Midbrain (tissue), 1 donor: ENCODE measurements at places on chromosomes 11 and 22.

- DNase-seq: no peak
Observed at GRCh38 chr11:116862185-116862584, 24.8 kb upstream of the APOA1 start.

- DNase-seq: no peak
Observed at GRCh38 chr11:75815345-75816168, 547 bp downstream of the UVRAG start.

DNA sequence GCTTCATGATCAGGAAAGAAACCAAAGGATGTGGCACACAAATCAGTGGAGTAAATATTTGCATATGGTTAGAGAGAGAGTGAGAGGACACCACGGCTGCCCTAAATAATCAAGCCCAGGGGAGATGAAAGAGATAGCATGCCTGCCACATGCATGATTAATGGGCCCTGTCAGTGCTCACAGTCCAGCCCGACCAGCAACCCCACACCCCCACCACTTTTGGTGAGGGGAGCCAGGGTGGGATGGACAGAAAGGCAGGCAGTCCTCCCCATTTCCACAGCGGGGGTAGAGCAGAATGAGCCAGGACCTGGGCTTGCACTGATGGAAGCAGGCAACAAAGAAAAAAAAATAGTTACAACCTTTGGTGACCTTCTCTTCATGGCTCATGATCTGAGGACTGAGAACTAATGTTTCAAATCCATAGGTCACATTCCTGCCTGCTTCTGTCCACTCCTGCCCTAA is 545.0 kb downstream of the ETS1 start:
- DNase-seq: no peak

- DNase-seq: no peak
Observed at GRCh38 chr22:19619144-19620009, 94.9 kb upstream of the SEPTIN5 start.

DNA sequence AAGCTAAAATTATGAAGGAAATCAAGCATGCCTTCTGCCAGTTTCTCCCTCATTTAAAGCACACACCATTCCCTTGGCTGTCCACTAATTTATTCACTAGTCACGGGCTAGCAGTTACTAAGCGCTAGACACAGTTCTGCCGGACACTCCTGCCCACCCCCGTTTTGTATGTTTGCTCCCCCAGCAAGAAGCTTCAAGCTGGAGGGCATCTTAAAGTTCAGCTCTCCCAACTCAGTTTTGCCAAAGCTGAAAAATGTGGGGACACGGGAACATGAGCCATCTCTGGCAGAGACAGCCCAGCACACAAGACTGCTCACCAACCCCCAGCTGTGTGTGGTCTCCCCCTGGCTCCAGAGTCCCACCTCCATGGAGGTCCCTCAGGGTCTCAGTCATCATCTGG is 263.6 kb downstream of the BRD1 start:
- DNase-seq: no peak

DNA sequence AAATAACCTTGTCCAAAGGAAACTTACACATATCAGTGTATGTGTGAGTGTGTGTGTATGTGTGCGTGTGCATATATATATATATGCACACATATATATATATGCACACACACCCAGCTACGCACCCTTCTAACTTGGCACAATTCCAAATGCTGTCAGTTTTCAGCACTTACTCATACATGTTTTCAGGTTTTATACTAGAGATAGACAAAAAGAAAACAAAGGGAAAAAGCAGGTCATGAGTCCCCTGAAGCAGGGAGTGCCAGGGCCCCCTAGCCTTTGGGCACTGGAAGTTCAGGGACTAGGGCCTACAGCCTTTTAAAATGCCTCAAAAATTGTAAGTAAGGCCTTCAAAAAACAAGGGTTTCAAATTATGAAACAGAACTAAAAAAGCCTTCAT is 265.4 kb downstream of the CADM1 start:
- no peak for DNase-seq

DNA sequence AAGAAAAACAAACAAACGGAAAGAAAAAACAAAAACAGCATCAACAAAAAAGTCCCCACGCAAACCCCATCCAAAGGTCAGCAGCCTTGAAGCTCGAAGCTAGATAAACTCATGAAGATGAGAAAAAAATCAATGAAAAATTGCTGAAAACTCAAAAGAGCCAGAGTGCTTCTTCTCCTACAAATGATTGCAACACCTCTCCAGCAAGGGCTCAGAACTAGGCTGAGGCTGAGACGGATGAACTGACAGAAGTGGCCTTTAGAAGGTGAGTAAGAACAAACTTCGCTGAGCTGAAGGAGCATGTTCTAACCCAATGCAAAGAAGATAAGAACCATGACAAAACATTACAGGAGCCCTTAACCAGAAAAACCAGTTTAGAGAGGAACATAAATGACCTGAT is 18.4 kb upstream of the FTH1 start:
- DNase-seq: no peak

DNA sequence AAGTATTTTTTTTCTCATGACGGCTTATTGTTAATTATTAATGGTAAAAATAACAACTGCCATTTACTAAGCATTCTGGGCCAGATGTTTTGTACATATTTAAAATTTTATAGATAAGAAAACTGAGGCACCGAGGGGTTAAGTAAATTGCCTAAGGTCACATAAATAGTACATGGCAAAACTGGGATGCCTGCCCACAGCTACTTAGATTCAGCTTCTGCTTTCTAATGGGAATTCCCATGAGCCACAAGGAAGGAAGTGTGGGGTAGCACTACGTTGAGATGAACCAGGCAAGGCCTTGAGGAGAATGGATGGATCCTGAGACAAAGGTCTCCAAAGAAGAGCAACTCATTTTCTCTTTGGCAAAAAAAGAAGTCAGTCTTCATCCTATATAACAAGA is 11.9 kb upstream of the PHF21A start:
- DNase-seq: no peak

DNA sequence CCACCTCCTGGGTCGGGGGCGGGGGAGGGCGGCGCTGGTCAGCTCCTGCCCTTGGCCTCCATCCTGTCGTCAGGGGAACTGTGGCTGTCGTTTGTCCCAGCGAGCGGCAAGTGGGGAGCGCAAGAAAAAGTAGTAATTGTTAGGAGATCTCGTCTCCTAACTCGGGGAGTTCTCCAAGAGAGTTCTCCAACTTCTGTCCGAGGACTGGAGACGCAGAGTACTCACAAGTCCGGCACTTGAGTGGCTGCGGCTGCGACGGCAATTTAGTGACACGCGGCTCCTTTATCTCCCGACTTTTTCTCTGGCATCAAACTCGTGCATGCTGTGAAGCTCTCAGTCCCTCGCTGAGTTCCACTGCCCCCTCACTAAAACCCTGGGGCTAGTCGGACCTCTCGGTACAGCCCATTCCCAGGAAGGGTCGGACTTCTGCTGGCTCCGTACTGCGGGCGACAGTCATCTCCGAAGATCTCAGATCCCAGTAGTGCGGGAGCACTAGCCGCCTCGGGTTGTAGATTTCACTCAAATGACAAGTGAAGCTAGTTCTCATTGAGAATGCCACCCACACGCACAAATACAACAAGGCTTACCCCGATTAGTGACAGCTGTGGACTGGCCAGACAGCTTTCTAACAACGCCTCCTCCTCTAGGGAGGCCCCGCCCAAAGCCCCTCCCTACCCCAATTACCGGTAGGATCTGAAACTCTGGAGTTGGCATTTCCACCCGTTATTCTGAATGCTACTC is at the start of gene PGR:
Gene PGR (minus strand): TSS at position 611 of the 741 bp plus-strand sequence. CDS start 743 bp downstream, outside the sequence.
- DNase-seq: no peak

- DNase-seq: no peak
Observed at GRCh38 chr22:27748751-27749191, 52.8 kb downstream of the MN1 start.

DNA sequence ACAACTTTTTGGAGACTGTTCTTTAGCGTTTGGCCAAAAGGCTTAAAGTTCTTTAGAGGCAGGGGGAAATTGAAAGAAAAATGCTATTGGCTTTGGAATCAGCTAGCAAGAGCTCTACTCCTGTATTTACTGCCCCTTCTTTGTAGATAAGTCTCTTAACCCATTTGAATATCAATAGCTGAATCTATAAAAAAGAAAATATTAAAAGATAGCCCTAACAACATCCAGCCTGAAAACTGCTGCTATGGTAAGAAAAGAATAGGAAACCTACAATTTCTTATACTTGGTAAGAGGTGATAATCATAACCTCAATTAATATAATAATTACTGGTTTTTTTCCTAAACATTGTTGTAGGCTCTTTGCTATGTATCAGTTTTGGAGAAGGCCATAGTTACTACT is at the start of gene OR5B12:
Gene OR5B12 (minus strand): TSS at position 101 of the 400 bp plus-strand sequence. CDS start 2,085 bp downstream, outside the sequence.
- DNase-seq: no peak

GRCh38 chr22:25235547-25236290 is 16.3 kb downstream of the CRYBB2 start:
- peak; percentile 41 for DNase-seq

DNA sequence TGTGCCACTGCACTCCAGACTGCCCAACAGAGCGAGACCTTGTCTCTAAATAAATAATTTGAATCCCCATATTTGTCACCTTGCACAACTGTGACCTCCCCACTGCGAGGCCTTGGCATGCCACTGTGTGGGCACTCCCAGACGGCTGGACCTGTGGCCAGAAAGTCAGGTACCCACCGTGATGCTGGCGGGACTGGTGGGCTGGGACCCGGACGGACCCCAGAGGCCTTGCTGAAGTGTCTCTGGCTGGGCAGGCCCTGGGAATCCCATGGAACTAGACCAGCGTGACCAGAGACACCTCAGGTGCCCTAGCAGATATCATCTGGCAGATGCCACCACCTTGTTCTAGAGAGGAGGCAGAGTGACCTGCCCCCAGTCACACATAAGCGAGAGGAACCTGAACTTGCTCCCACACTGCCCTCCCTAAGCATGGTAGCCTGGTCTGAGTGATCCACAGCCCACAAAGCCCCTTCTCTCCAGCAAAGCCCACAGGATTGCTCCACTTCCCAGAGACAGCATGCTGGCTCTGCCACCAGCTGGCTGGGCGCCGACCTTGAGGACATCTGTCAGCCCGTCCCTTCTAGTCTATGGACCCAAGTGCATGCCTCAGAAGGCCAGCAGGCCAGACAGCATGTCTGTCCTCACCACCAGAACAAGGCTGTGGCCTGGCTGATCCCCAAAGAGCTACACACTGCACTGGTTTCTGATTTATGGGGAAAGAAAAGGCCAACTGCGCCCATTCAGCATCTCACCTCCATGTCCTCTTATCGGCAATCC is 9.5 kb downstream of the MACROD1 start:
- DNase-seq: peak; percentile 41

GRCh38 chr22:21032037-21032867 is at the start of gene SLC7A4:
TSS of gene SLC7A4 (minus strand) at chr22:21032561. CDS start at chr22:21031812, 749 bp downstream.
- DNase-seq: no peak

DNA sequence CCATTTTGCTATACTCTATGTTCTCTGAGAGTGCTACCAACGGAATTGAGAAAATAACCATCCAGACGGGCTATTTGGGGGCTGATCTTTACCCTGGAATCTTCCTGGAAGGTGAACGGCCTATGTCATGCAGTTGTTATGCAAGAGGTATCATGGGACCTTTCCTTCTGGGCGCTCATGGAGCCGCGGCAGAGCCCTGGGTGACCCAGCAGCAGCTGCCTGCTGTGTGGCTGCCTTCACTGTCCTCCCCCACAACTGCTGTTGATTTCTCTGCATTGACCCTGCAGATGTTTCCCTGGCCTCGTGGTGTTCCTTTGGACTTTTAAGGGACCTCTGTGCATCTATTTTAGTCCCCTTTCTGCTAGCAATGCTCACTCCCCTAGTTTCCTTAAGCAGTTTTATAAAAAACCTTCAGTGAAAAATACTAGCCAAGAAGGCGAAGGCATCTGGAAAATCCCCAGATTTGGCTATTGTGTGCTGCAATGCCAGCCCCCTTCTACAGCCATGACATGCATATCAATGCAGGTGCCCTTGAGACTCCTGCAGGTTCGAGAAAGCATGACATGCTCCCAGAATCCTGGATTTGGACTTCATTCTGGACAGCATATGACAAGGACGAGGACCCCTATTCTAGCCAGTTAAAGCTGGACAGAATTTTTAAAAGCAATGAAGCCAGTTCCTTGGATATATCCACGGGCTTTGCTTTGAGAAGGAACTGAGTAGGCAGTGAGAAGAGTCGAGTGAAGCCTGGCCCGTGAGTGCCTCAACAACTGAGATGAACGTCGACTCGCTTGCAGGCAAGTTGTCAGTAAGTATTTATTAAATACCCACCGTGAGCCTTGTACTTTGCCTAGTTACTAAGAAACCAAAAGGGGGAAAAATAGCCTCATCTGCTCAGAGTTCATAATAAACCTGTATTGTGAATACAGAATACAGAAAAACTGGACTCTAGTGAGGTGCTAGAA is at the start of gene SLC25A18:
Gene SLC25A18 (plus strand): TSS at position 593 of the 965 bp plus-strand sequence. CDS start 16,447 bp downstream, outside the sequence.
- DNase-seq: peak; percentile 86

DNA sequence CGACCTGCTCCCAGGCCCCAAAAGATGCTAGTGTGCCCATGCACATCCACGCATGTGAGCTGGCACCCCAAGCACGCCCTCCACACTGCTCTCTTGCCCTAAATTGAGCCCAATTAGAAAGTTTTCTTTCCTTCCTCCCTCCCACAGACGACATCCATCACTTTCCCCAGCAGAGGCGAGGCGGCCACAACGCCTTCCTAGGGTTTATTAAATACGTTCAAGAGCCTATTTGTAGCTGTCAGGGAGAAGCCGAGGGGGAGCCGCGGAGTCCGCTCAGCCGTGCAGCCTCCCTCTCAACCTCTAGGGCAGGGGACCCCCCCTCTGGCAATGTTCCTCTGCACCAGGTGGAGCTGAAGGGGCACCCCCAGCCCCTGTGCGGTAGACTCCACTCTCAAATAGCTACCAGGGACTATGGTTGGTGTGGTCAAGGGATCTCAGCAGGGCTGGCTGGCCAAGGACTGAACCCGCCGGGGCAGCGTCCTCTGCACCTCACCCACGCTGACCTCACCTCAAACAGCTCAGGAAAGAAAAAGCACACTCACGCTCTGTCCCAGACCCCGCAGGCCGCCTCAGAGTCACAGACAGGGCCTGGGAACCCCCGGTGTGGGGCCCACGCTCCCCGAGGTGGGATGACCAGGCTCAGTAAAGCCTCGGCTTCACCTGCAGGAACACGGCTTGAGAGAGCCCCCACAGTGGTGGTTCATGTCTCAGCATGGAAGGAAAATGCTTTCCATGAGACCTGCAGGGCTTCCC is 152.4 kb downstream of the DSCAML1 start:
- DNase-seq: no peak
